SJSA1 (cell line): ENCODE measurements at places on chromosomes 3 and 15.

DNA sequence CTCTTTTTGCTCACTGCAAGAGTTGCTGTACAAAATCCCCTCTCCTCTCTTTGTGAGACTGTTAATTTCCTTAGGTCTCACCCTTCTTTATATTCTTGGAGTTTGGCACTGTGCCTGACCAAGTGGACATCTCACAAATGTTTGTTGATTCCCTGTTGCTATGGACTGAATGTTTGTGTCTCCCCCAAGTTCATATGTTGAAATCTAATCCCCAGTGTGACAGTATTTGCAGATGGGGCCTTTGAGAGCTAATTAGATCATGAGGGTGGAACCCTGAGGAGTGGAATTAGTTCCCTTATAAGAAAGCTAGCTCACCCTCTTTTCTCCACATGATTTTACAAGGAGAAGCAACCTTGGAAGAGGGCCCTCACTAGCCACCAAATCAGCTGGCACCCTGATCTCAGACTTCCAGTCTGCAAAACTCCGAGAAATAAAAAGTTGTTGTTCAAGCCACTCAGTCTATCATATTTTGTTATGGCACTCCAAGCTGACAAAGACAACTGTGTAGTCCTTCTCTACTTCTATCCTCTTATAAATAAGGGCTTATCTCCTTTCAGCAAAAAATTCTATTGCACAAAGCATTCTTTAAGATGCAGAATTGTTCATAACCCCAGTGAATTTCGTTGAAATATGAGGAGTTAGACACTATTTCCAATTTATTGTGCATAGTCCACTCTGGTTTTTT, 65.5 kb upstream of the NPHP3 start:
- no peak for DNase-seq

GRCh38 chr15:29170521-29170920, 99.1 kb downstream of the NSMCE3 start:
- no peak for DNase-seq

GRCh38 chr15:101497017-101497416, 7.5 kb upstream of the PCSK6 start:
- DNase-seq = no peak

DNA sequence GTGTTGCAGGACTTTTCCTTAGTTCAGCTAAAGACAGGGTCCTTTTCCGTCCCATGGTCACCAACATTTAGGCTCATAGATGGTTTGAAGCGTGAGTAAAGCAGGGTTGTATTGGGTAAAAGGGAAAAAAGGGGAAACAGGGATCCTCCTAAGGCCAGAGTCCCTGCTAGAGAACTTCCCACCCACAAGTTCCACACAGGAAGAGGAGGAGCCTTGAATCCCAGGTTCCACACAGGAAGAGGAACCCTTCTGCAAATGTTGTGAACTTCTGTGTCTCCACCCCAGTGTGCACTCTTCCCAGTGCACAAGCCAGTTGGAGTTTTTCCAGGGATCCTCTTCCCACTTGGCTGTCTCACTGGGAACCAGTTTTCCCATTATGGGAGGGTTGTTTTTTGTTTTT, 27.6 kb upstream of the ATP8B4 start:
- no peak for DNase-seq

GRCh38 chr3:23999012-23999641, 54.0 kb downstream of the NR1D2 start:
- DNase-seq = peak; percentile 58
